ENCODE measurements at places on chromosomes 12 and 14.
A peak's percentile ranks its signal among the peaks of the same experiment; 100 is the strongest.

GRCh38 chr12:48163150-48163747 lies 5.9 kb upstream of the ASB8 start:
- DNase-seq: no peak

DNA sequence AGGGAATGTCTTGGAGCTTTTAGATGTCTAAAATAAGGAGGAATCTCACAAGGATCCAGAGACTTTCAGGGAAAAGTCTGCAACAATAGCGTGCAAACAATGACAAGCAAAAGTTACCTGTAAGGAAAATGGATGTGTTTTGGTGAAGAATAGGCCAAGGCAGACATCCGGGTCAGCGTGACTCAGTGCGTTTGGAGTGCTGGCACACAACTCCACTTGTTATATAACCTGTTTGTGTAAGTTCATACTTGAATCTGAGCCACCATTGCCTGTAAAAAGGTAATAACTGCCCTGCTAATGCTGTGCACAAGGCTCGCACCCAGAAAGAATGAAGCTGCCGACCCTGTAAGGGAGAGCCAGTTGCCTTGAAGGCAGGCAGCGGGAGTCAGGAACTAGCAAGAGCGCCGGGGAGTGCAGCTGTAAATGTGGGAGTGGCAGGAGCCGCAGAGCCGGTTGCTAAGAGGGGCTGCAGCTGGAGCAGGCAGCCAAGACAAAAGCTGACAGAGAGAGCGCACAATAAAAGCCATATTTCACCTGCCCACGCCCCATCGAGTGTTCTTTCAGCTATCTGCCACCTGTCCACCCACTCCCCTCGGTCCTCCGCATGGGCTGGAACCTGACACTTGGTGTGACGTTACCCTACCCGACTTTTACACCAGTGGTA lies 638.5 kb upstream of the MIS18BP1 start:
- no peak for DNase-seq

- DNase-seq: no peak
These were observed 56.6 kb upstream of the CRACR2A start for GRCh38 chr12:3809357-3810015.

GRCh38 chr12:99367181-99367580 lies 280.4 kb upstream of the GARIN6 start:
- DNase-seq: no peak

DNA sequence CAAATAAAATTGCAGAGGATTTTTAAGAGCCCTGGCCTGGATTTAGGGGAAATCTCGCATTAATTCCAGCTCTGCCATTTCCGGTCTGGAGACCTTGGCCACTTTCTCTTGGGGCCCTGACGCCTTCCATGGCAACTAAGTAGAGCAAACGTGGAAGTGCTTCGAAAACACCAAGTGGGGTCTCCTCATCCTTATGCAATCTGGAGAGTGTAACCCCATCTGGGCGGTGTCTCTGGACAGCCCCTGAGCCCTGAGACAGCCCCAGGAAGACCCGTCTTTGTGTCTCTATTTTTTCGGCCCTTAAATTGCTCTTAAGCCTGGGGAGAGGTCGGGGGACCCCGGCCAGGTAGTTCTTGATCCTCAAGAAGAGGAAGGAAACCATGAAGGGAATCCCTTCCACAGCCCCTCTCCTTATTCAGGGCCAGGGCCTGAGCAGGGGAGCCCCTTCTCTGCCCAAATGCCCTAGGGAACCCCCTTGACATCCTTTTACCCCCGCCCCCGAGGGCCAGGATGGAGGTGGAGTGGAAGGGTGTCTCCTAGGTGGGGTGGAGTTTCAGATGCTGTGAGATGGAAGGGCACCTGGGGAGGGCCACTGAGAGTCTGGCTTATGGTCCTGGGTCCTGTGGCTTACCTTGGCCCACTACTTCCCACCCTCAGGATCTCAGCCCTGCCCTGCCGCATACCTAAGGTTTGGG lies 17.6 kb upstream of the NR4A1 start:
- DNase-seq: no peak

DNA sequence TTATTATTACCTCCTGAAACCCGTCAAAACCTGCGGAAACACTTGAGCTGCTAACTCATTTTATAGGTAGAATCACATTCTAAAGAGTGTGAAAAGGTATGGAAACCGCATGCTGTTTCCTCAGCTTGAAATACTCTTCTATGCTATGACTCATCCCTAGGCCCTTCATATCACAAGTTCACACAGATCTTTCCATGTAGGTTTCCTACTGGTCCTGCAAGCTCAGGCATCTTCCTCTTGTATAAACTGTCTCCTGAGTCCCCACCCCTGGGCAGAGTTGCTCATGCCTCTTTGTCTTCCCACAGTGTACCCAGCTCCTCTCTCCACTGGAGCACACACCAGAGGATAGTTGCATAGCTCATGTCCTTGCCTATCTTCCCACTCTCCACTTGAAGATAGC lies 84.7 kb downstream of the CMAS start:
- DNase-seq: no peak

DNA sequence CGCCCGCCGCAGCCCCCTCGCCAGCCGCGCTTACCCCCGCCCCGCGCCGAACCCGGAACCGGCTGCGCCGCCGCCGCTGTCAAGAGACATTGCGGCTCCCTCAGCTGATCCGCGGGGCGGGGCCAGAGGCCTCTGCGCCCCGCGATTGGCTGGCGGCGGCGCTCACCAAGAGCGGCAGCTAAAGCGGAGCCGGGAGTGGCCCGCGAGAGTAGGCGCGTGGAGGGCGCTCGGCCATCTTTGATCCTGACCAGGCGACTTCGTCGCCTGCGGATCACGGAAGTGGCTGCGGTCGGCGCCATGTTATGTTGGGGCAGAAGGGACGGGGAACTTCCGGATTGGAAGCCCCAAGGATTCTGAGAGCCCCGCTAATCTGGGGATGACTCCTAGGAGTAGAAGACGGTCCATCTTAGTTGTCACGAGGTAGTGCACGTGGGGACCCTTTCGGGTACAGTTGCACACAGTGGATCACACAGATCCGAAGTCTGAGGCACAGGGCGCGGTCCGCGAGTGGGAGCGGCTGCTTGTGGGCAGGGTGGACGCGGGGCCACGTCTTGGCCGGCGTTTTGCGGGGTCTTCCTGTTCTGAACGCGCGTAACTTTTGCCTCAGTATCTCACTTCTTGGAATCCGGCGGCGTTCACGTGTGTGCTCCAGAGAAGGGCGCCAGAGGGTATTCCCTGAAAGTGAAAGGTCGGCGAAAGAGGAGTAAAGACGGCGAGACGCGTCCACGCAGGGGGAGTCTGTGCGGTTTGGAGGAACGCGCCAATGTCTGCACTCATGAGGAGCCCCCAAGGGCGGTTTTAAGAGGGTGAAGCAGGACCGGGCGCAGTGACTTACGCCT lies at the start of gene CHFR:
Gene CHFR, minus strand, starts transcription at position 93 of the 839 bp plus-strand sequence. CDS start 277 bp downstream, outside the sequence.
- peak; percentile 89 for DNase-seq
